ENCODE measurements at places on chromosomes 6 and 20. TPM values are rescaled to one million over a fixed set of nuclear protein-coding genes. Genes with fewer than 3 reads are reported as not detected.

DNA sequence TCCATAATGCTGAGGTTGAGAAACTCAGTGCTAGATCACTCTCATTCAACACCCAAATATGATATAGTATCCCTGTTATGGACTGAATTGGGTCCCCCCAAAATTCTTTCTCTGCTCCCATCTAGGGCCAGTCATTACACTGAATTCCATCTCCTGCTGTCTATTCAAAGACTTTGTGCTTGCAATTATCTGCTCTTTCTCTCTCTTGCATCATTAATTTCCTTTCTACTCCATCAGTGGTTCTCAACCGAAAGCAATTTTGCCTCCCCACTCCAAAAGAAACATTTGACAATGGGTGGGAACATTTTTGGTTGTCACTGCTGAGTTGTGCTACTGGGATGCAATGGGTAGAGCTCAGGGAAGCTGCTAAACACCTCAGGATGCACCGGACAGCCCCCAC lies 271.5 kb upstream of the CDYL start:
- no peak for DNase-seq
- no peak overlapping the region for H3K27ac ChIP-seq
- no peaks in the 10 kb centered on the region for H3K36me3 ChIP-seq
- no peaks in the 10 kb centered on the region for H3K4me1 ChIP-seq
- no peak overlapping the region for H3K4me3 ChIP-seq

Gene RIMS4
- 0.53 TPM for total RNA-seq

GRCh38 chr20:25543068-25543467 lies 42.3 kb downstream of the NINL start:
- no peaks in the 10 kb centered on the region for H3K27me3 ChIP-seq
- no peak overlapping the region for H3K4me3 ChIP-seq
- H3K4me1 ChIP-seq: peaks cover 18% of the 10 kb centered on the region
- DNase-seq: peak; percentile 55
- H3K36me3 ChIP-seq: no peaks in the 10 kb centered on the region

GRCh38 chr6:90523779-90524310 lies 63.0 kb downstream of the MAP3K7 start:
- DNase-seq: no peak
- no peak overlapping the region for H3K4me3 ChIP-seq
- peaks cover 25% of the 10 kb centered on the region for H3K36me3 ChIP-seq
- no peaks in the 10 kb centered on the region for H3K27me3 ChIP-seq
- no peak overlapping the region for H3K27ac ChIP-seq
- no peaks in the 10 kb centered on the region for H3K4me1 ChIP-seq

DNA sequence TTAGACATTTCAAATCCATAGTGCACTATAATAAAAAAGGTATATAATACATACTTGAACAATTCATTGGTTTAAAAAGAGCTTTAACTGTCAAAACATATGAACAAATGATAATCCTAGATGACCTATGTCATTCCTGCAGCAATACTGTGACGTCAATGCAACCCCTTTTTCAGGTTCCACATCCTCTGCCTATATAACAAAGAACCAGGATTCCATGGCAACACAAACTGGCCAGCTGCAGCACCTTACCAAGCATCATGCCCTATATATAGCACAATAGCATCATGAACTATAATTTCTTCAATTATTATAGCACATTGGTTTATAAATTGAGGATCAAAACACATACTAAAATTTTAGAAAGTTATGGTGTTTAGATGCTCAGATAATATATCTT lies 578 bp upstream of the PTCHD4 start:
- peak overlapping the region; percentile 67 for H3K27ac ChIP-seq
- no peaks in the 10 kb centered on the region for H3K36me3 ChIP-seq
- DNase-seq: peak; percentile 14
- no peak overlapping the region for H3K4me3 ChIP-seq

DNA sequence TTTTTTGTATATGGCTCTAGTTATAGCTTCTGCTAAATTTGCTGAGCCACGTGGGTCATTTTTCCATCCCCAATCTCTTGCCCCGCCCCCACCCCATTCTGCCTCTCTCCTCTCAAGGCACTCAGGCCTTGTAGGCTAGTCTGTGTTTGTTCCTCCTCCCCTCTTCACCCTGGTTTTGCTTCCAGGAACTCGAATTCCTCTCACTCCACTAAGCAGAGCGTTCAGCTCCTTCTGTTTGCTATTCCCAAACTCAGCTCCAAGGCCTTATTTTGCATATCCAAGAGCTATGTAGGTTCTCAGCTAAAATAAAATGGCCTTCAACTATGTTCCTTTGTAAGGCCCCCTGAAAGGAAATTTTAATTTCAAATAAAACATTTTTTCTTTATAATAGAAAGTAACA lies 1293.7 kb downstream of the EPHA7 start:
- no peaks in the 10 kb centered on the region for H3K4me1 ChIP-seq
- no peak overlapping the region for H3K4me3 ChIP-seq
- no peaks in the 10 kb centered on the region for H3K27me3 ChIP-seq
- no peak overlapping the region for H3K27ac ChIP-seq
- no peak for DNase-seq

Gene LKAAEAR1
- total RNA-seq: 0.34 TPM

Gene MYO6
- 33.1 TPM for total RNA-seq

Measured in astrocyte (in vitro differentiated cells and primary cell).